NCI-H2171 treated with DMSO at 0.1 percent for 48 hours (cell line): ENCODE measurements at places on chromosomes 16 and 17.

DNA sequence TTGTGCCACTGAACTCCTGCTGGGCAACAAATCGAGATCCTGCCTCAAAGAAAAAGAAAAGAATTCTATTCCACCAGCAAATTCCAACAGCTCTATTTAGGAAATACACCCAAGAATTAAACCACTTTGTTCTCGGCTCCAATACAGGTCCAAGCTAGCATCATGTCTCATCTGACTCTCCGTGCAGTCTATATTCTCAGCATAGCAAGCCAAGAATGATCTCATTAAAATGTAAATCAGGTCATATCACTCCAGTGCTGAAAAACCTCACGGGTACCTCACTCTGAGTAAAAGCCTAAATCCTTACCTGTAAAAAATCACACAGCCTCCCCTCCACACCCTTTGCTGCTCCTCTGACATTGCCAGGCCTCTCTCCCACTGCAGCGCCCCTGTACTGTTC lies 23.9 kb downstream of the UBE2G1 start:
- no peak for DNase-seq

DNA sequence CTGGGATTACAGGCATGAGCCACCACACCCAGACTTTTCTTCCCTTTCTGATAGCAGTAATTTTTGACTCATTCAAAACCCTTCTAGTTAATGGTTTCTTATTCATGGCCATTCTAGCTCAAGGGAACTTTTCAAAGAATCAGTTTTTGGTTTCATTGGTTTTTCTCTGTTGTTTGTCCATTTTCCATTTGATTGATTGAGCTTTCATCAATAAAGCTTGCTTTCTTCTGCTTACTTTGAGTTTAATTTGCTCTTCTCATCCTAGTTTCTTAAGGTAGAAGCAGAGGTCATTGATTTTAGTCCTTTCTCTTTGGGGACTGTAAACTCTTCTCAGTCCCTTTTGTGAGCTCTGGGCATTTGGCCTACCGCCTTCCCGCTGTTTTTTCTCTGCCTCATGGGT lies 82.0 kb upstream of the CHMP6 start:
- no peak for DNase-seq

- DNase-seq, result no peak
Observed at GRCh38 chr16:22018559-22018958, 10.6 kb downstream of the MOSMO start.

DNA sequence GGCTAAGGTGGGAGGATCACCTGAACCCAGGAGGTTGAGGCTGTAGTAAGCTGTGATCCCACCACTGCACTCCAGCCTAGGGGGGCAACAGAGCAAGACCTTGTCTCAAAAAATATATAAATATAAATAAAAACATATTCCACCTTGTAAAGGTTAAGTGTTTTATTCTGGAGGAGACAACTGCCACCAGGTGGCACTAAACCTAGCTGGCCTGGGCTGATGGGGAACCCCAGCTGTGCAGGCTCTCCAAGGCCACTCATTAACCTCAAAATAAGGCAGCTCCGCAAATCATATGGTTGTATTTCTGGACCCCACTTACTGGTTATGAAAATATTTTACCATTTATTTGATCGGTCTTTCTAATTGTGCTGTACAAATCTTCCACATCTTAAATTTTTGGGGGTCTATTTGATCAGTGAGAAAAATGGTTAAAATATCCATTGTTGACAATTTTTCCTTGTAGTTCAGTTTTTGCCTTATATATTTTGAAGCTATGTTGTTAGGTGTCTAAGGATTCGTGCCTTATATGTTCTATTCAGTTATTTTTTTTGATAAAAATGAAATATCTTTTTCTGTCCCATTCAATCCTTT lies 8.5 kb upstream of the ICAM2 start:
- peak; percentile 44 for DNase-seq

- DNase-seq, result no peak
Observed at GRCh38 chr17:10875430-10875851, 37.6 kb upstream of the PIRT start.

- DNase-seq, result peak; percentile 52
Observed at GRCh38 chr16:456891-457483, 31.5 kb downstream of the RAB11FIP3 start.
